ENCODE measurements at places on chromosomes 4 and X.

DNA sequence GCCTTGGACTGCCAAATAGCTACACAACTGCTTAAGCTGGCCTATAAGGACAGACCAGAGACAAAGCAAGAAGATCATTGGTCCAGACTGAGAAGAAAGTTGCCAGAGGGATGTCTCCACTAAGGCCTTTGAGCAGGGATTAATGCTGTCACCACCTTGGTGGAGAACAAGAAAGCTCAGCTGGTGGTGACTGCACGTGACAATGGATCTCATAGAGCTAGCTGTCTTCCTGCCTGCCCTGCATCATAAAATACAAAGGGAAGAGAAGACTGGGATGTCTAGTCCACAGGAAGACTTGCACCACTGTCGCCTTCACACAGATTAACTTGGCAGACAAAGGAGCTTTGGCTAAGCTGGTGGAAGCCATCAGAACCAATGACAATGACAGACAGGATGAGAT is 40.5 kb upstream of the FAM120C start:
- no peak for DNase-seq

DNA sequence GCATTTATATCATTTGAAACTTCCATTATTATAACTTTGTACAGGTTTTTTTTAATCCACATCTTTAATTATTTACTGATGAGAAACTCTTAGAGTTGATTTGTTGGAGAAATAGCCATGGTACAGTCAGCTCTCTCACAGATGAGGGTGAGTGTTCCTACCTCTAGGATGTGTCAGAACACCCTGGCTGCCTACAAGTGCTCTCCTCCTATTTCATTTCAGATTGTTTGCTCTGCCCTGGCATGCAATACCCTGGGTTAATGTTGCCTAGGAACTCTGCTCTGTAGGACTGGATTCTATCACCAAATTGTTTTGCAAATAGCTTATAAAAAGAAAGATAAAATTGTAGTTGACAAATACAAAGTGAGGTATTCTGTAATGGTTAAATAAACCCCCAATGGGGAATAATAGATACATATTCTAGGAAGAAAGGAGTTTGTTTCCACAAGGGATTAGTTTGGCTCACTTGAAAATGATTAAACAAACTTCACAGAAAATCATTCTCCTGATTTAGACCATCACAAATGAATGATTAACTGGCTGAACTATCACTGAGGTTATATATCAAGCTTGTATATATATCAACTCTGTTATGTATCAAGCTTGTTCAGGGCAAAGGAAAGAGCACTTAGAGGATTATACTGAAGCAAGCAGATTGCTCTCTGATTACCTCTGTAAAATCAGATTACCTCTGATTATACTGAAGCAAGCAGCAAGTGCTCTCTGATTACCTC is 150.0 kb downstream of the PDE5A start:
- no peak for DNase-seq

DNA sequence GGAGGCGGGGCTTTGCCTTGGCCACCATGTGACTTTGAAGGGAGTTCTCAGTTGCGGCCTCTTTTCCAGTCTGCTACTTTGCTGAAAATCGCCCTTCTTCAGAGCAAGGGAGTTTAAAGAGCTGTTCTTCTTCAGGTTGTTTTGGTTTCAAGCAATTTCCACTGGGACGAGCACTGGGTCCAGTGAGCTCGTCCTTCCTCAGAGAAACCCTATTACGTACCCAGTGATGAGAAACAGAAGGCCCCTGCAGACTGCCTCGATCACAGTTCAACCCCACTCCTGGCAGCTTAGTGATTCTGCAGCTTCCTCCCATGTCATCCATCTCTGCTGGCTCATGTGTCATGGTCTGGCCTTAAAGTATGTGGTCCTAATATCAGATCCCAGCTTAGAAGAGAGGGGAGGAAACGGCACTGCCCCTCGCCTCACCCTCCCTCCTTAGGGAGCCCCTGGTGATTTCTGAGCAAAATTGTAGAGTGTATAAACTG is 7.8 kb upstream of the FAM149A start:
- DNase-seq: no peak

- DNase-seq: peak; percentile 79
Observed at GRCh38 chrX:74450803-74451449, 29.6 kb downstream of the SLC16A2 start.

- no peak for DNase-seq
Observed at GRCh38 chrX:39896951-39897740, 200.6 kb downstream of the BCOR start.

- DNase-seq: no peak
Observed at GRCh38 chr4:162645381-162645780, 481.6 kb upstream of the FSTL5 start.

GRCh38 chr4:187393531-187394344 is 601.8 kb upstream of the ZFP42 start:
- DNase-seq: peak; percentile 51

DNA sequence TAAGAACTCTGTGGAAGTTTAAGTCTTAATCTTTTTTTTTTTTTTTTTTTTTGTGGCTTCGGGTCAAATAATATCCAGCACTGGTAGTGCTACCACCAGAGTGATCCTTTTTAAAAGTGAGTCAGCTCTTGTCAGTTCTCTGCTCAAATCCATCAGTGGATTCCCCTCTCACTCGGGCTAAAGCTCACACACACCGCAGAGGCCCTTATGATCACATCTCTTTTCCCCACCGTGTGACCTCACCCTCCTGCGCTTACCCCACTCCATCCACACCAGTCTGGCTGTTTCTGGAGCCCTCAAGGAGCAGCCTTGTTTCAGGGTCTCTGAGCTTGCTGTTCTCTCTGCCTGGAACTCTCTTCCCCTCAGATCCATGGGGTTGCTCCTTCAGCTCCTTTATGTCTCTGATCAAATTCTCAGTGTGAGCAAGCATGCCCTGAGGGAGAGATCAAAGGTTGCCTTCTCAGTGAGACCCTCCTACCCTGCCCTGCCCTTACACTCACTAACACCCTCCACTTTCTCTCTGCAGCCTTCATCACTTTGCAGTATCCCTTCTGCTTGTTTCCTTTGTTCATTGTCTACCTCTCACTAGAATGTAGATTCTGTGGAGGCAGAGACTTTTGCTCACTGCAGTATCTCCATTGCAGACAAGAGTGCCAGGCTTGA is 19.8 kb upstream of the BEND4 start:
- DNase-seq: no peak

DNA sequence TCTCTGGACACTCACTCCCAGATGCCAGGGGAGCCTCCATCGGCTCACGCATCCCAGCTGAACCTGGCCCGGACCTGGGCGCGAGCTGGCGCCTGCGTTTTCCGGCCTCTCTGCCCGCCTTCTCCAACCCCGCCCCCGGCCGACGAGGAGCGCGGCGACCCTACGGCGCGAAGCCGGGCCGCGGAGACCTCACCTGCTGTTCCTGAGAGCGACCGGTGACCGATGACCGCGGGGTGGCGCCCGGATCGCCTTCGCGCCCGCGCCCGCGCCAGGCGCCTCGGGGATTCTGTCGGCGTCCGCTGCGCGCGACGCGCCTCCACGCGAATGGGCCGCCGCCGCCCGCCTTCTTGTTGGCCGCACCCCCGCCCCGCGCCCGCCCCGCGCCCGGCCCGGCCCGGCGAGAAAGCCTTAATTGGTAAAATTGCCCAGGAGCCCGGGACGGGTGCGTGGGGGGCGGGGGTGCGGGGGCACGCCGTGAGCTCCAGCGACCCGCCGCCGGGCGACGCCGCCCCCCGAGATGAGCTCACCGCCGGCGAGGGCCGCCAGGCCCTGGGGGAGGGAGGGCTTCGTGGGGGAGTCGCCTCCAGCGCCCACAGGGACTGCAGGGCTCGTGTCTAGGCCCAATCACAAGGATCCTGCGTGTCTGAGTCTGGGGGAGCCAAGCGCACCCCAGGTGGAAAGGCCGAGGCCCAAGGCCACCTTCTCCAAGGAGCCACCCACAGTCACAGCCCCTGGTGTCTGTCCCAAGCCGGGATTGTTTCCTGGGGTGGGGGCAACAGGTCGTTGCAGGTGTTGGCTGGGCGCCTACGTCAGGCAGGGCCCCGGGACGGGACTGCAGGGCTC is at the start of gene FLNA:
TSS of gene FLNA (minus strand) at position 322 of the 843 bp plus-strand sequence. CDS start 3,389 bp downstream, outside the sequence.
- DNase-seq: no peak

DNA sequence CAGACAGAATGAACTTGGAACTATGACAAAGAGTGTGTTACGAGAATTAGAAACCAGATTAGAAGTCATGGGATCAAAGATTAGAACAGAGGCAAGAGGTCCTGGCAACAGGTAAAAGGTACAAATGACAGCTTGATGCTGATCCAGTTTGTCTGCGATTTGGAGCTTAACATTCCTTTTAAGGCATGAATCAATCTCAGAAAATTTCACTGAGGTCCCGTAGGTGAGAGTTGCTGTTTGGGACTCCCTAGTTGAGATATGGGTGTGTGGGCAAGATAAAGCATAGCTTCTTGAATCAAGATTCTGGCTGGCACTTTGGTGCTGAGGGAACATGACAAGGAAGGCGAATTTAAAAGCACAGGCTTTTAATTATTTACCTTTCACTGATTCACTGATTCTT is 62.6 kb upstream of the ACSL4 start:
- DNase-seq: no peak

GRCh38 chr4:179196511-179196910 is 1754.3 kb upstream of the AGA start:
- no peak for DNase-seq

- DNase-seq: no peak
Observed at GRCh38 chr4:120893314-120893713, 29.2 kb downstream of the PRDM5 start.

DNA sequence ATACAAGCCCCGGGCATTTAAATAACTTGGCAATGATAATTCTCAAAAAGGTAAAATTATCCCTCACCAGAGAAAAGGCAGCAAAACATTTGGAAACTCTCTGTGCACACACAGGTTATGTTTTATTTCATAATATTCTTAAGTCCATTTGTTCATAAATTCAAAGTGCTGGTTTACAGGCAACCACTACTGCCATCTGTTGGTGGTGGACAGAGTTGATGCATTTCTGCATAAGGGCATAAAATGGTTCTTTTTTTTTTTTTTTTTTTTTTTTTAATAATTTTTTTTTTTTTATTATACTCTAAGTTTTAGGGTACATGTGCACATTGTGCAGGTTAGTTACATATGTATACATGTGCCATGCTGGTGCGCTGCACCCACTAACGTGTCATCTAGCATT is 31.5 kb upstream of the IL21 start:
- DNase-seq: no peak

DNA sequence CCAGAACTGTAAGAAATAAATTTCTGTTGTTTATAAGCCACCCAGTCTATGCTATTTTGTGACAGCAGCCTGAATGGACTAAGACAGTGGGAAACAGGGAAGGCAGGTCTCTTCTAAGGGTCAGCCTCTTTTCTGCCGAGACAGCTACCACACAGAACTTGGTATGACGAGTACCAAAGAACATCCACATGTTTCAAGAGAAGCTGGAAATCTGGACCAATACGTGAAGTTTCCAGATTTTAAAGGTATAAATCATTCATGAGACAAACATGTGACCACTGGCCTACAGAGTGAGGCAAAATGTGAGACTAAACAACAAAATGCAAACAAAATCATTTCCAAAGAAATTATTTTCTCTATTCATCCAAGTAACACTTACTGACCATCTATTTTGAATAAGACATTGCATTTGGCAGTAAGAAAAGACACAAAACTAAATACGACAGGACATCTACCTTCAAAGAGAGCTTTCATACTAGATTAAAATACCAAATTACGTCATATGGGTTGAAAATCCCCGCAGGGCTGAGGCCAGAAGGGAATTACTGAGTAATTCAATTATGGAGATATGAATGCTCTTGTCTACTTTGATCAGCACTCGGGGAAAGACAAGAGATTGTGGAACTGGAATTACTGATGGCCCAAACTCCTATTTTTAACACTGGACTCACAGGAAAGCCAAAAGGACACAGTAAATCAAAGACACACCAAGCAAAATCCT is 7.2 kb downstream of the SCARB2 start:
- DNase-seq: no peak

DNA sequence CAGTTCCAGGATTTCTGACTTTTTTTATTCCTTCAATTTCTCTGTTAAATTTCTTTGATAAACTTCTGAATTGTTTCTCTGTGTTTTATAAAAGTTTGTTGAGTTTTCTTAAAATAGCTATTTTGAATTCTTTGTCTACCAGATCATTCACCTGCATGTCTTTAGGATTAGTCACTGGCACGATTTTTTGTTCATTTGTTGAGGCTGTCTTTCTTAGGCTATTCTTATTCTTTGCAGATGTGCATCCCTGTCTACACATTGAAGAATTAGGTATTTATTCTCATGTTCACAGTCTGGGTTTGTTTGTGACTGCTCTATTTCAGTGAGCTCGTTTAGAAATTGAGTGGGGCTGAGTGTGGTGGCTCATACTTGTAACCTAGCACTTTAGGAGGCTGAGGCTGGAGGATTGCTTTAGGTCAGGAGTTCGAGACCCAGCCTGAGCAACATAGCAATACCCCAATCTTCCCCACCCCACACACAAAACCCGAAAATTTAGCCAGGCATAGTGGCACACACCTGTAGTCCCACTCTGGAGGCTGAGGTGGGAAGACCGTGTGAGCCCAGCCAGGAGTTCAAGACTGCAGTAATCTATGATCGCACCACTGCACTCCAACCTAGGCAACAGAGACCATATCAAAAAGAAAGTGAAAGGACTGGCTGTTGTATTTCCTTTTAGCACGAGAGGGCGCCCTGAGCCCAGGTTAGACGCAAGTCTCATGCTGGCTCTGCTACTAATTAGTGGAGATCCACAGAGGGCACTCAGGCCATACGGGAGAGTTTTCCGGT is 42.0 kb downstream of the F8 start:
- DNase-seq: peak; percentile 9

DNA sequence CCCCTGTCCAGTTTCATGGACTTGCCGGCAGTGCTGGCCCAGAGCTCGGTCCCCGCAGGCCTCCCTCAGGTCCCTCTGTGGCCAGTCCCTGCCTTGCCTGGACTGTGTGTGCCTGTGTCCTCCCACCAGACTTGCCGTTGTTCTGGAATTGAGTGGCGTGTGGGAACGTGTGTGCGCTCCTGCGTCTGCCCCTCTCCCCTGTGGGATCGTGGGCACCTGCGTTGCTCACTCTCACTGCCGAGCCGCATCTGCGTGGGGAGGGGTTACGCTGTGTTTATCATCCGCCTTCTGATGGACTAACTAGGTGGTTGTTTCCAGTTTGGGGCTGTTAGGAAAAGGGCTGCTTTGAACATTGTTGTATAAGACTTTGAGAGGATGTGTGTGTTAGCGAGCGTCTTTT is 21.2 kb downstream of the PCGF3 start:
- no peak for DNase-seq

GRCh38 chrX:146615628-146616348 is 193.8 kb upstream of the CXorf51B start:
- no peak for DNase-seq

- DNase-seq: peak; percentile 19
Observed at GRCh38 chrX:48794911-48795515, 6.9 kb upstream of the HDAC6 start.

GRCh38 chr4:127120441-127121090 is 512.2 kb upstream of the INTU start:
- DNase-seq: no peak

GRCh38 chr4:87093443-87094123 is 126.8 kb downstream of the KLHL8 start:
- no peak for DNase-seq

DNA sequence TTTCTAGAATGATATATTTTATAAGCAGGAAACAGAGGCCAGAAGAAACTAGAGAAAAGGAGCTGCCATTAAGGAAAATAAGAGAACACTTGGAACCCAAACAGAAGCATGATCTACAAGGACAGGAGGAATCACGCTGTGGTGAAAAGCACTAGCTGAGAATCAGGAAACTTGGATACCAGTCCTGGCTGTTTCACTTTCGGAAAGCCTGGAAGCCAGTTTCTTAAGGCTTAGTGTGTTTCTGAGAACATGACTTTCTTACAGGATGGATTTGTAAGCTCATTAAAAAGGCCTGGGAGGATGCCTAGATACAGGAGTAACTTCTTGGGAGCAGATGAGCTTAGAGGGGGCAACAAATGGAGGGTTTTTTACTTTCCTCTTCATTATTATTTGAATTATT is 36.9 kb downstream of the TLL1 start:
- no peak for DNase-seq
